ENCODE measurements at places on chromosomes 7 and 10. TPM values are rescaled to one million over a fixed set of nuclear protein-coding genes. Genes with fewer than 3 reads are reported as not detected.

GRCh38 chr10:121240011-121240410, 358.2 kb downstream of the FGFR2 start:
- no peaks in the 10 kb centered on the region for H3K36me3 ChIP-seq
- no peak overlapping the region for H3K4me3 ChIP-seq
- H3K27me3 ChIP-seq = peaks cover 6% of the 10 kb centered on the region
- no peak for DNase-seq

- DNase-seq = peak; percentile 28
- no peak overlapping the region for H3K27ac ChIP-seq
- peaks cover 5% of the 10 kb centered on the region for H3K36me3 ChIP-seq
- H3K4me3 ChIP-seq = no peak overlapping the region
- H3K4me1 ChIP-seq = peaks cover 22% of the 10 kb centered on the region
Observed at GRCh38 chr7:73707045-73707631, 12.3 kb downstream of the STX1A start.

The HMX2 gene
- 0.62 TPM for total RNA-seq

DNA sequence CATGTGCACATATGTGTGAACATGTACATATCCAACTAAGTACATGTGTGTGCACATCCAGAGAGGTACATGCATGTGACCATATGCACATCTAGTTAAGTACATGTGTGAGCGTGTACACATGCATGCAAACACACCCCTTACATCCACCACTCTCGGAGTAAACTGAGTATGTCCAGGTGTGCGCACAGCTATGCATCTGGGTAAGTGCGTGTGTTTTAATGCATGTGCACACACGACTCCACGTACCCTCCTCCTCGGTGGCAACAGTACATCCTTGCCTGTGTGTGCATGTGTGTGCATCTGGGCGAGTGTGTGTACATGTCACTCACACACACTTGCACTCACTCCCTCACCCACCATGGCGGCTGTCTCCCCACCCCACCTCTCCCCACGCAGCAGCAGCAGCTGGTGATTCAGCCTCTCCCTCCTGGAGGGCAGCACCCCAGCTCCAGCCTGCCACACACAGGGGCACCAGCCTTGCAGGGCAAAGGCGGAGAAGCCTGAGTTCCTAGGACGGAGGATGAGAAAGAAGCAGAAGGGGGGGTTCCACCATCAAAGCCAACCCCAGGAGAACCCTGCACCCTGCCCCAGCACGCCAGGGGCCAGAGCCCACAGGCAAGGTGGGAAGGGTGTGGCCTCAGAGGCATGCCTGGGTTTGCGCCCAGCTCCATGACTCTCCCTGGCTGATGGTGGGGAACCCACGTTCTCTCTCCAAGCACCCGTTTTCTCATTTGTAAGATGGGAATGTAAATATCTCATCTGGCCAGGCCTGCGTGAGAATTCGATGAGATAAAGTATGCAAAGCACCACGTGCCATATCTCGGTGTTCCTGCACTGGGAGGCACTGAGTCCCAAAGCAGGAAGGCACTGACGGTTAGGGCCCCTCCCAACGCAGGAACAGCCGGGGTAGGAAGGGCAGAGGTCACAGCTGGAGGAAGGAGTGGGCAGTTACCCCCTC, 27.7 kb upstream of the DNAAF5 start:
- no peaks in the 10 kb centered on the region for H3K27me3 ChIP-seq
- peaks cover 5% of the 10 kb centered on the region for H3K4me1 ChIP-seq

GRCh38 chr7:101094791-101095375, 9.6 kb downstream of the TRIM56 start:
- no peak overlapping the region for H3K4me3 ChIP-seq
- H3K36me3 ChIP-seq = peaks cover 18% of the 10 kb centered on the region
- H3K4me1 ChIP-seq = peaks cover 13% of the 10 kb centered on the region
- H3K27ac ChIP-seq = no peak overlapping the region
- DNase-seq = peak; percentile 62
- no peaks in the 10 kb centered on the region for H3K27me3 ChIP-seq

DNA sequence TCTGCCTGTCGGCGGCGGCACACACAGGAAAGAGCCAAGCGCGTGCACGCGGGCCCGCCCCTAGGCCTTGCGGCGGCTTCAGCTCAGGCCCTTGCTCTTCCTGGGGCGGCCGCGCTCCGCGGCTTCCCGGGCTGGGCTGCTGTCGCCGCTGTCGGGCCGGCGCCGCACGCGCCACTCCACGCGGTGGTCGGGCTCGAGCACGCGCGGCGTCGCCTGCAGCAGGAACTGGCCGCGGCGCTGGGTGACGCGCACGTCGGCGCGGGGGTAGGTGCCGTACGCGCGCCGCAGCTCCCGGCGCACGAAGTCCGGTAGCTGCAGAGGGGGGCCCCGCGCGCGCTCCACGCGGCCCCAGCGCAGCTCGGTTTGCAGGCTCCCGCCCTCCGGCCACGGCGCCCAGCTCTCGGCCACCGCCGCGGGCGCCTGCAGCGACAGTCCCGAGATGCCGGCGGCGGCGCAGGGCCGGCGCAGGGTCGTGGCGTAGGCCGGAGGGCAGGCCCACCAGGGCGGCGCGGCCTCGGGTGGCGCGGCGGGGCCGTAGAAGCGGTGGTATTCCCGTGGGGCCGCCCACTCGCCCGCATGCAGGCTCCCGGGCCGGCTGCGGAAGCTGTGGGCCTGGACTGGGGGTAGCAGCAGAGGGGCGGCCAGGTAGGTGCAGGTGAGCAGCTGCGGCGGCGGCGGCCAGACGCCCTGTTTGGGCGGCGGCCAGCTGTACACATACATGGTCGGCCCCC, 804 bp downstream of the C10orf95 start:
- peaks cover 27% of the 10 kb centered on the region for H3K4me1 ChIP-seq
- peaks cover 16% of the 10 kb centered on the region for H3K36me3 ChIP-seq
- peak overlapping the region; percentile 96 for H3K4me3 ChIP-seq
- peak; percentile 82 for DNase-seq

The EBF3 gene
- total RNA-seq = not detected

DNA sequence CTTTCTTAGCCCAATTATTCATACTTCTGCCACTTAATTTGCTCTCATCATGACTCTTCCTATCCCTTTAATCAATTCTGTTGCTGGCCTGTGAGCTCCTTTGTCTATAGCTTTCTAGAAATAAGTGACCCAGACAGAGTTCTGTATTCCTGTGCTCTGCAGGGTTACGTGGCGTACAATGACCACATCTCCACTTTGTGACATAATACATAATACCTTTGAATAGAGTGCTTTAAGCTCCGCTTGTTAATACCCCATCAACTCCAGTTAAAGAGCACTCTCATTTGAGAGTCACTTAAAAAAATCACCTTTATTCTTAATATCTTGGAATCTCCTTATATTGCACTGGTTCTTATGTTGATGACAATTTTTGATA, 619.0 kb downstream of the PARD3 start:
- no peaks in the 10 kb centered on the region for H3K36me3 ChIP-seq
- no peak overlapping the region for H3K4me3 ChIP-seq
- no peak overlapping the region for H3K27ac ChIP-seq
- no peak for DNase-seq
- H3K4me1 ChIP-seq = no peaks in the 10 kb centered on the region
- peaks cover 8% of the 10 kb centered on the region for H3K27me3 ChIP-seq

- no peaks in the 10 kb centered on the region for H3K4me1 ChIP-seq
- H3K27ac ChIP-seq = no peak overlapping the region
- no peaks in the 10 kb centered on the region for H3K36me3 ChIP-seq
- peak; percentile 13 for DNase-seq
- H3K4me3 ChIP-seq = no peak overlapping the region
Observed at GRCh38 chr10:4663162-4663992, 162.6 kb upstream of the AKR1E2 start.

The SFTPA2 gene
- total RNA-seq = not detected

DNA sequence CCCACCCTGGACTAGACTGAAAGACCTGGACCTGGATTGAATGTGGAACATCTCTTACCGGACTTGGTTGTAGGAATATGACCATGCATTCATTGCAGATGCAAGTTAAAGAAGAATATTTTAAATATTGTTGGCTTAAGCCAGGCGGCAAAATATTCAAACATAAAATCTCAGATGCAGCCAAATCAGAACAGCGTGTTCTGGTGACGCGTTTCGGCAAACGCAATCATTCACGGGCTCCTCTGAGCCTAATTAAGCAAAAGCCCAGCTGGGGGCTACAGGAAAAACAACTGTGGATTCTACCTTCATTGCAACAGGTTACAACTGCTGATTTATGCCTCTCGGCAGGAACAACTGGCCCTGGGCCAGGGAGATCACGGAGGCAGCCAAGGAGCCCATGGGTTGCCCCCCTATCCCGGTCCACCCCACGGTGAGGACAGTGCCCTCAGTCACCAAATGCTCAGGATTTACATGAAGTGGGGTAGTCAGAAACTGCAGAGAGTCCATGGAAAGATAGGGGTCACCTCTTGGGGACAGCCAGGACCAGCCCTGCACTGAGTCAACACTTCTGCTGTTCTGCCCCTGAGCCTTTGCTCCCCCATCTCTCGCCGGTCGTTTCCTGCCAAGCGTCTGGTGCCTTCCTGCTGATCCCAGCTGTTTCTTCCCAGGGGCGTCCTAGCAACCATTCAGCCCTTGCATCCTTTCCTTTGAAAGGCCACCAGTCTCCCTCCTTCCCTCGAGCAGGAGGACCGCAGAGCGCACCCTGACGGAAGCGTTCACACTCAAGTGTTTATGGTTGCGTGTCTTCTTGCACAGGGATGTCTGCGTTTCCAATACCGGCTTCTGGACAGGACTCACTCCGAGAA, 64.4 kb upstream of the SFMBT2 start:
- H3K36me3 ChIP-seq = no peaks in the 10 kb centered on the region
- H3K27ac ChIP-seq = no peak overlapping the region
- H3K27me3 ChIP-seq = no peaks in the 10 kb centered on the region
- H3K4me3 ChIP-seq = no peak overlapping the region

The NEUROD6 gene
- total RNA-seq = not detected

- peaks cover 27% of the 10 kb centered on the region for H3K36me3 ChIP-seq
- H3K4me1 ChIP-seq = peaks cover 31% of the 10 kb centered on the region
- peak within 1 kb of the TSS; percentile 82 for H3K27ac ChIP-seq
- peak within 1 kb of the TSS; percentile 86 for H3K4me3 ChIP-seq
- DNase-seq = peak; percentile 59
Observed at GRCh38 chr10:3067118-3067858, at the start of gene PFKP. PFKP (plus strand) TSS chr10:3067548; CDS start chr10:3067596, 48 bp downstream.

DNA sequence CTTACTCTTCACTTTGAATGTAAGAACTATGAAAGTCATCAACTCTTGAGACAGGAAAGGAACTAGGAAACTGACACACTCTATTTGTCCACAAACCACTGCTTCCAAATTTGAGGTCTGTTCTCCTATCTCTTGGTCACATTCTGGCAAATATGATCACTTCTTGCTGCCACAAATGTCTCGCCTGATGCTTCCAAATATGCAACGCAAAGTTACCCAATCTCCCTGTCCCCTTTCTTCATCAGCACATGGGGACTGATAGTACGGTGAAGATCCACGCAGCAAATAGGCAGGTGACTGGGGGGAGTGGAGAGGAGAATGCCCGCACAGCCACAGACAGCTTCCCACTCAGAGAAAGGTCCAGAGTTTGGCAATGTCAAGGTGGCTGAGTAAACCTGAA, 92.6 kb upstream of the TCF7L2 start:
- H3K4me1 ChIP-seq = no peaks in the 10 kb centered on the region
- H3K36me3 ChIP-seq = no peaks in the 10 kb centered on the region
- H3K4me3 ChIP-seq = no peak overlapping the region
- H3K27me3 ChIP-seq = no peaks in the 10 kb centered on the region

The CALHM1 gene
- total RNA-seq = not detected

GRCh38 chr7:135385209-135385608, 124.7 kb downstream of the CNOT4 start:
- DNase-seq = no peak
- H3K27ac ChIP-seq = no peak overlapping the region
- H3K36me3 ChIP-seq = no peaks in the 10 kb centered on the region
- H3K4me1 ChIP-seq = no peaks in the 10 kb centered on the region
- no peaks in the 10 kb centered on the region for H3K27me3 ChIP-seq
- H3K4me3 ChIP-seq = no peak overlapping the region

- no peaks in the 10 kb centered on the region for H3K4me1 ChIP-seq
- DNase-seq = no peak
- no peaks in the 10 kb centered on the region for H3K27me3 ChIP-seq
- H3K27ac ChIP-seq = no peak overlapping the region
- H3K36me3 ChIP-seq = no peaks in the 10 kb centered on the region
Observed at GRCh38 chr7:2128601-2129322, 104.0 kb downstream of the MAD1L1 start.

Data from activated naive CD4-positive, alpha-beta T cell treated with anti-CD3 and anti-CD28 coated beads for 36 hours (primary cell).